Stimulated activated CD8-positive, alpha-beta memory T cell treated with anti-CD3 and anti-CD28 coated beads, Interleukin-15, amount 100 ng/mL, for 4 hours (primary cell): ENCODE measurements at places on chromosomes 12 and 14.

GRCh38 chr12:128968668-128969067 is 115.4 kb downstream of the GLT1D1 start:
- DNase-seq, result no peak

DNA sequence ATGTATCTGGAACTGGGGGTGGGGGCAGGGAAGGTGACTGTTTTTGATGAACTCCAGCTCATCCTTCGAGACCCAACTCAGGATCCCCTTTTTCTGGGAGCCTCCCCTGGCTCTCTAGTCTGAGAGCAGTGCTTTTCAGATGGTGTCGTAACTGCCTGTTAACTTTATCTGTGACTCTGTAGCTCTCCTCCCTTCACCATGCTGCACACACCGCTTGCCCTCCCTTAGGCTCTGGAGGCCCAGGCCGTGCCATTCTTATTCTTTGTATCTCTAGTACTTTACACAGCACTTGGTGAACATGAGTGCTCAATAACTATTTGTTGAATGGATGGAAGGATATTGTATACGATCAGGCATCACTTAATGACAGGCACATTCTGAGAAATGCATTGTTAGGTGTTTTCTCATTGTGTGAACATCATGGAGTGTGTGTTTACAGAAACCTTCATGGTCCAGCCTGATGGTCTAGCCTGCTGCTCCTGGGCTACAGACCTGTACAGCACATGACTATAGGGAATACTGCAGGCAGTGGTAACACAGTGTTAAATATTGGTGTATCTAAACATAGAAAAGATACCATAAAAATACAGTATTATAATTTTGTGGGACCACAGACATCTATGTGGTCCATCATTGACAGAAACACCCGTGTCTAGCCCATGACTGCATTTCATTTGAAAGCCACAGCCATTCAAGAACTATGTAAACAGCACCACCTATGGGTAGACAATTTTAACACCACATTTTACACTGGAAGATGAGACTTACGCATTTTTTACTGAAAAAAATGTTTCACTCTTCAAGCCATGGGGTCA is 91.8 kb downstream of the EML1 start:
- no peak for DNase-seq

GRCh38 chr12:91133871-91134270 is 22.6 kb upstream of the LUM start:
- no peak for DNase-seq

GRCh38 chr14:33432407-33433023 is 493.8 kb downstream of the NPAS3 start:
- no peak for DNase-seq

DNA sequence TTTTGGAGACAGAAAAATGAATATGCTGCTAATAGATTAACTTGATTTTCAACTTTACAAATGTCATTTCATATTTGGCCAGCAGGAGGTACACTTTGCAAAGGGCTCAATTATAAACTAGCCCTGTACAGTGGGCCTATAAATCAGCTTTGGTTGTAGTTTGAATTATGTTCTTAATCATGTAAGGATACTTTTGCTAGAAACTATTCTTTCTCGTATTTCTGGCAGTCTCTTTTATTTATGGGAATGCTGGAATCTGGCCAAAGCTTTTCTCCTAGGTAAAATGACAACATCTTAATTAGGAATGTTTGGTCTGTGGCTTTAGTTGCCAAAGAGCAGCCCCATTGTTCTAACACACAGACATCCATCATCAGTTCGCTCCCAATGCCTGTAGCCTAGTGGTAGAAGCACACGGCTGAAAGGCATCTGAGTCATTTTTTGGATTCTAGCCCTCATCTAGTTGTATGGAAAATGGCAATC is 1322.3 kb upstream of the SEL1L start:
- DNase-seq, result no peak

DNA sequence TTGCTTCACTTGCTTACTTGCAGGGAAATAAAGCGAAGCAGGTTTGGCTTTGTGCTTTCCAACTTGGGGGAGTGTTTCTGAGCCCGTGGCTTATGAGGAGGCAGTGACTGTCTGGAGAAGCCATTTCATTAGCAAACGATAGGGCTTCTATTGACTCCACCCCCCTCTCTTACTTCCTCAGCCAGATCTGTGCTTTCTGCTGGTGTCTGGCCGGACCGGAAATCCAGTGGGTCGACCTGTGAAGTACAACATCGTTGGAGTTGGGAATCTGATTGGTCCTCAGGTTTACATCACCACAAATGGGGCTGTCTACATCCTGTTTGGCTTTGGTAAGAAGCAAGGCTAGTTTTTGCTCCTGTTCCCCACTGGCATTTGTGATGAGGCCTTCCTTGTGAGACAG is 22.3 kb downstream of the FAM234B start:
- DNase-seq, result no peak

DNA sequence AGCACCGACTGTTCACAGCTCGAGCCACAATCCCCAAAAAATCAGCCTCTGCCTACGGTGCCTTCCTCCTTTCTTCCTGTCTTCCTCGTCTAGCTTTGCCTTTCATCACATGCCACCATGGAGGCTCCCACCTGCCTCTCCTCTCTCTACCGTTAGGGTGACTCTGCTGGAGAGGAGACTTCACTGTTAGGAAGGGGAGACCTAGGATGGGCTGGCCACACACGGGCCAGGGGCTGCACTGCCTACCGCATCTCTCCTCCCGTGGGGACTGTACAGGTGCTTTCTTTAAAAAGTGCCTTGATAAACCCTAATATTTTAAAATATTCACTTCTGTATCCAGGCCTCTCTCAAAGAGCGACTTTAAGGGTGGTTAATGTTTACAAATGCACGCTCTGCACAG is 1104.7 kb downstream of the BCL11B start:
- no peak for DNase-seq

GRCh38 chr12:123986374-123986965 is 13.5 kb downstream of the ZNF664 start:
- DNase-seq, result no peak

GRCh38 chr12:54936736-54937135 is 47.8 kb downstream of the TESPA1 start:
- no peak for DNase-seq

DNA sequence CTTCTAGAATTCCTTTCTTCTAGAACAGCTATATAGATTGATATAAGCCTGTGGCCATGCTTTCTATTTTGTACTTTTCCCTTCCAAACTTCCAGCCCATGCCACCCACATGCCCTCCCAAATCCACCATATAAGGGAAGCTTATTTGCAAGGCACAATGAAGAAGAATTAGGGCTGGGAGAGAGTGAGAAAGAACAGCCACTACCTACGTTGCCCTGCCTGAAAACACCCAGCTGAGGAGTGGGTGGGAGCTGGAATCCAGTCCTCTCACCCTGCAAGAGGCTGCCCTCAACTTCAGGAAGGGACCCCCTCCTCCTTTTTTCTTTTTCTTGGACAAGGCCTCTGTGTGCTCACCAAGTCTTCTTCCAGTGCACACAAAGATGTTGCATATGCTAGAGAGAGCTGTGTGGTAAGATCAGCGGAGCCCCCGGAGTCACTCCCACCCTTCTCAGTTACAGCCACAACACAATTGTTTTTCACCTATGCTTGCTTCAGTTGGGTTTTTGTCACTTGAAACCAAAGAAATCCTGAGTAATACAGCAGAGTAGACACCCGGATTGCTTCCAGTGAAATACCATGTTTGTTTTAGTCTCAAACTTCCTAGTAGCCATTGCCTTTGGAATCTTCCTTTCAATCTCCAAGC is 38.8 kb downstream of the CDKL1 start:
- no peak for DNase-seq

DNA sequence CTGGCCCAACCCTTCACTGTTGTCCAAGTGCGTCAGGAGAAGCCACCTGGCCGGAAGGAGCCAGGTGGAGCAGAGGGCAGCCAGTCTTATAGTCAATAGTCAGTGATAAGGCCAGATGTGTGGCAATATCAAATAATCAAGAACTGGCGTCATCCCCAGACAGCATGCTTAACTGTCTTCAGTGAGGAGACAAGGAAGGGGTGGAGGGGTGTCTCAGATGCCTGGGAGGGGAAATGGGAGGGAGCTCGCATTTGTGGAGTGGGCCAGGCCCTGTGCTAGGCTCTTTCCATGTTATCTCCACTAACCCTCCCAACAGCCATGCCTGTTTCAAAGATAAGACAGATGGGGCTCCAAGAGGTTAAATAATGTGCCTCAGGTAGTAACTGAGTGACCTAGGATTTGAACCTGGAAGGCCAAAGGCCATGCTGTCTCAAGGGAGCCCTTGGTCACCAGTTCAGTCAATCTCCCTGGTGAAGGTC is 48.9 kb upstream of the FOS start:
- DNase-seq, result no peak

GRCh38 chr12:94208622-94208966 is 60.2 kb downstream of the PLXNC1 start:
- DNase-seq, result no peak

DNA sequence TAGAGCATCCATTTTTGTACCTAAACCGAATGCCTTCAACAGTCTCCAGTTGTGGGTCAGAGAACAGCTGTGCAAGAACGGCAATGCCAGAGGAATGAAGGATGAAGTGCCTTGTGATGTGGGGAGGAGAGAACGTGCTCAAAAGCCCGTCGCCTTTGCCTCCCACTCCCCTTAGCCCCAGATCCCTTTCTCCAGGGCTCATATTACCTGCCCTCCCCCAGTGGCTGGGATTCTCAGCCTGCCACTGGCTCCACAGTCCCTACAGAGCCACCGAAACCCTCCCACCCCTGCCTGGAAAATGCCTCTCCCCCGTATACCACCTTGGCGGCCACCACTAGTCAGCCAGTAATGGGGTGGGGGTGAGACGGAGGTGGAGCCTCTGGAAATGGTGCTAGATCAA is 158.5 kb downstream of the ZFP36L1 start:
- DNase-seq, result no peak

- DNase-seq, result no peak
These were observed 20.5 kb downstream of the AGAP2 start for GRCh38 chr12:57717846-57718640.

GRCh38 chr12:12539028-12539810 is 23.4 kb downstream of the DUSP16 start:
- no peak for DNase-seq

GRCh38 chr14:104155513-104155912 is 17.1 kb downstream of the KIF26A start:
- DNase-seq, result no peak

DNA sequence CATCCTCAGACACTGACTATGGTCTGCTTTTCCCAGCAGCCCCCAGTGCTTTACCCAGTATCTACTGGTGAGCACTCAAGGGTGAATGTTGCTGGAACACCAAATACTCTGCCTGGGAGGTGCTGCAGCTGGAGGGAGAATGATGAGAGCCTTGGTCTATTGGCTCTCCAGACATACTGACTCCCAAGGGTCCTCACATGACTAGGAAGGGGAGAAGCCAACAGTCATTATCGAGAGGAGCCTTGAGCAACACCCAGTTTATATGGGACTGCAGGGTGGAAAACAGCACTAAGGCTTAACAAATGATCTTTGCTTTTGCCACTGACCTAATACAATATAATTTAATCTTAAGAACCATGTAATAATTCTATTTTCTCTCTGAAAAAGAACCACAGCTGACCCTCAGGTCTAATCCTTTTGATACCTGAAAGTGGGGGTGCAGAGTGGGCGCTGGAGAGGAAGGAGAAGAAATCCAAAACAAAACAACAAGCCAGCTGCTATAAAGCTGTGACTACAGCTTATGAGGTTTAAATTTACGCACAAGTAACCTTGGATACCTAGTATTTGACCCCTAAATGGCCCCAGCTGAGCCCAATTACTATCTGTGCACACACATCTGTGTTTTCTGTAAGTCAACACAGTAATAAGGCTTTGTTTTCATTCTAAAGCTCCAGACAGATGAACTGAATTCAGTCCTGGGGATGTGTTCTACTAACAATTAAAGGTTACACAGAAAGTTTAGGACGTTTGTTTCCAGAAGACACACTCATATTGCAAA is 107.8 kb upstream of the GRIP1 start:
- no peak for DNase-seq

DNA sequence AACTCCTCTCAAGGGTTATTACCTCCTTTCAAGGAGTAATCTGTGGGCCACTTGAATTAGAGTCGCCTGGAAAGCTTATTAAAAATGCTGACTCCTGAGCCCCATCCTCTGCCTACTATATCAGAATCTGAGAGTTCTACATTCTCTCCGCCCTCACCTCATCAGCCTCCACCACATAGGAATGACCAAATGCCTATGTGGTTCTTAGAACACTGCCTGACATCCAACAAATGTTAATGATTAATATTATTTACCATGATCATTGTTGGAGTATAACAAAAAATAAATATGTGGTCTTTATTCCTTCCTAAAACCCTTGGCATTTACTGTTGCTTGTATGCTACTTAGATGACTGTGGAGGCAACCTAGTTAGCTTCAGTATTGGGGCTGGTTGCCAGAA is 91.9 kb downstream of the BBS10 start:
- DNase-seq, result no peak

DNA sequence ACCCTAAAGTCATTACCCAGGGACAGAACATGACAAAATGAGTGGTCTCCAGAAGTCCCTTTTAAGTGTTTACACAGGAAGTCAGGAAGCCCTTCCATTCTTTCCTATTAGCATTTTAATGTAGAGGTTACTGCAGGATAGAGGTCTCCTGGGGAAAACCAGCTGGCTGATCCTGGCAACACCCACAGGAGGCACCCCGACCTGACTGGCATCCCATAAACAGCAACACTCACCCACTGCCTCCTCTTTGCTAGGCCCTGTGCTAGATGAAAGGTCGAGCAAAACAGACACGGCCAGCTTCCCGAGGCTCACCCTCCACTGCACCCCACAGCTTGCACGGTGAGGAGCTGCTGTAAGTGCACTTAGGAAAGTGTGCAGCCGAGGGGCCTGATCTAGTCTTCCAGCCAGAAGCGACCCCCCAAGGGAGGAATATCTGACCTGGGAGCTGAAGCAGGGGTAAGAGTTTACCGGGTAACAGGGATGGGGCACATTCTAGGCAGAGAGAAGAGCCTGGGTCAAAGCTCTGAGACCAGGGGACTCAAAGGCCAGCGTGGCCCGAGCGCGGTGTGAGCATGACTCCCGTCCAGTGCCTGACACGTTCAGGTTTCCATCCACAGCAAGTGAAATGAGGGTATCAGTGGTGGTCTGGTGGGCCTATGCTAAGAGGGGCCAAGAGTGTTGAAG is 9.0 kb downstream of the DAZAP2 start:
- DNase-seq, result no peak

DNA sequence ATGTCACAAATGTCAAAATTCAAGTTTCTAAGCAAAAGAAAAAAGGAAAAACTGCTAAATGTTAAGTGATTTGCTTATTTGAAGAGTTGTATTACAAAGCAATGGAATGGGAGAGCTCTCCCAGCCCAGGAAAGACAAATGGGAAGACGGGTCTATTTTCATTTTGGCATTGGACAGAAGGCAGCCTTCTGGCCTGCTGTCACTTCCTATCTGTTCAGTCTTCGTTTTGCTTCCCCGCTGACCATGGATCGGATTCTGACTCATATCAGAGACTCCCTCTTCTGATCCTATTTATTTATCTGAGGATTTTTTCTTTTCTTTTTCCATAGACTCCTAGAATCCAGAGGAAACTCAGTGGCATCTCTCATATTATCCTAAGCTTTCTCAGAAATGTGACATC is 634.9 kb downstream of the DIO2 start:
- DNase-seq, result no peak

GRCh38 chr12:50192908-50193307 is 25.7 kb upstream of the CERS5 start:
- no peak for DNase-seq
